CD4-positive, alpha-beta T cell treated with Interleukin-6 for 4 hours (primary cell): ENCODE measurements at places on chromosomes 3 and 15.

DNA sequence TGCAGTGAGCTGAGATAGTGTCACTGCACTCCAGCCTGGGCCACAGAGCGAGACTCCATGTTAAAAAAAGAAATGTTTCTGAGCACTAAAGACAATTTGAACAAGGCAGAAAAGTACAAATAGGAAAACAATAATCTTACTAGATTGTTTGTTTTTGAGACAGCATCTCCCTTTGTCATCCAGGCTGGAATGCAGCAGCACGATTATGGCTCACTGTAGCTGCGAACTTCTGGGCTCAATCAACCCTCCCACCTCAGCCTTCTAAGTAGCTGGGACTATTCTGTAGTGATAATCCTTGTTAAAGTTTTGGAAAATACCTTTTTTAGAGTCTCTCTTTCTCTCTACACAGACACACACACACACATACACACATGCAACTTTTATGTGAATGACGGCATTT lies 107.1 kb downstream of the LPP start:
- no peak for DNase-seq

DNA sequence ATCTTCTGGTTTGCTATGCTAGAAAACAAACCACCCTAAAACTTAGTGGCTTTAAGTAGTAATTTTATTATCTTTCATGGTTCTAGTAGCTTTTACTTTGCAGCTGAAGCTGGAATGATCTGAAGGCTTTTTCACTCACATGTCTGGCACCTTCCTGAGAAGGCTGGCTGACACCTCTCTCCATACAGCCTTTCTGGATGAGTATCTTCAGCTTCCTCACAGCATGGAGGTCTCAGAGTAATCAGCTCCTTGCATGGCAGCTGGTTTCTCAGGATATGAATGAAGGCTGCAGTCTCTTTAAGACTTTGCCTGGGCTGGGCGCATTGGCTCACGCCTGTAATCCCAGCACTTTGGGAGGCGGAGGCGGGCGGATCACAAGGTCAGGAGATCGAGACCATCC lies 50.0 kb downstream of the TNIK start:
- no peak for DNase-seq

DNA sequence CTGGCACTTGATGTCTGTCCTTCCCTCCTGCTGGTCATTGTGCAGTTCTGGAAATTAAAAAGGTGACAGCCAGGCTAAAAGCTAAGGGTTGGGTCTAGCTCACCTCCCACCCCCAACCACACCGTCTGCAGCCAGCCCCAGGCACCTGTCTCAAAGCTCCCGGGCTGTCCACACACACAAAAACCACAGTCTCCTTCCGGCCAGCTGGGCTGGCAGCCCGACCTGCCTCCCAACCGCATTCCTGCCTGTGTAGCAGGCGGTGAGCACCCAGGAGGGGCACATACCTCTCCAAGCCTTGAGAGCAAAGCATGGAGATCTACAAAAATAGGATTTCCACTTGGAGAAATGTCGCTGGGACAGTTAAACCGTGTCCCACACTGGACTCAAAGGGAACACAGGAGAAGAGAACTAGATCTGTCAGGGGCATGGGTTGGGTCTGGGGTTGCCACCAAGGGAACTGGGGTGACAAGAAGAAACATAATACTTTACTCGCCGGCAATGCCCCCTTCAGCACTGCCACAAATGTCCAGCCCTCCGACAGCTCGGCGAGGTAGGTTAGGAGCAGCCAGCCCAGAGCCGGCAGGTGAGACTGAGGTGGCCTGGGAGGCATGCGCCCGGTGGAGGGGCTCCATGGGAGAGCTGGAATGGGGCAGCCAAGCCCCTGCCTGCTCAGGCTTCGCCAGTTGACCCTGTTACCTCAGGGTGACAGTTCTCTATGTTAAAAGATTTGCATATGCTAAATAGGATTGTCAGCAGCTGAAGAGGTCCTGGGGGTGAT lies 52.2 kb downstream of the EXOG start:
- DNase-seq = no peak

GRCh38 chr3:171028779-171029232 lies 2.3 kb upstream of the SLC2A2 start:
- no peak for DNase-seq

DNA sequence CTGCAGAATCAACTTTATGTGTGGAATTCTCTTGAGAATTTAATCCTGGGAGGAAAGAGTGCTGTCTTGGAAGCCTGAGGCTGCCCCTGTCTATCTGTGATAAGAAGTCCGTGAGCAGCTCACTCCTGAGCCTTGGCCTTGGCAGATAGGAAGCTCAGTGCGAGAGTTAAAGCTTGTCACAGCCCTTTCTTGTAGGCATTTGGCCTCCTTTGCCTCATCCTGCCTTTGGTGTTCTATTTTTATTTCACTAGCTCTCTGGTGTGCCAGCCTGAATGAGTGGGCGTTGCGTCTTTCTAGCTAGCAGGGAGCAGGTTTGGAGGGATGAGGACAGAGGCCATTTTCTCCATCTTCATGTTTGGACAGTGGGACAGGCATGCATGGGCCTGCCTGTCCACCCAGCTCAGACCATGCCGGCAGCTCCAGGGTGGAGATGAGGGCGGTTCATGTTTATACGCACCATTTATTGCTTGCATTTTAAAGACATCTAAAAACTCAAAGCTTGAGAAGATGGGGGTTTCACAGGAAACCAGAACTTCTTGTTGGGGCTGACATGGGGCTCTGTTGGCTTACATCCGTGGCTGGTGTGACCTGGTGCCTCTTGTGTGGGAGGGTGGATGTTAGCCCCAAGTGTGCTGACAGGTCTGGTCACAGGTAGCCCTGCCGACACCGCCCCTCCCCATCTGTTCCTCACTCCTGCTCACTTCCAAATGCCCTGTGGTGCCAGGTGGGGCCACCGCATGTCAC lies 29.8 kb downstream of the IRAK2 start:
- DNase-seq = peak; percentile 64

DNA sequence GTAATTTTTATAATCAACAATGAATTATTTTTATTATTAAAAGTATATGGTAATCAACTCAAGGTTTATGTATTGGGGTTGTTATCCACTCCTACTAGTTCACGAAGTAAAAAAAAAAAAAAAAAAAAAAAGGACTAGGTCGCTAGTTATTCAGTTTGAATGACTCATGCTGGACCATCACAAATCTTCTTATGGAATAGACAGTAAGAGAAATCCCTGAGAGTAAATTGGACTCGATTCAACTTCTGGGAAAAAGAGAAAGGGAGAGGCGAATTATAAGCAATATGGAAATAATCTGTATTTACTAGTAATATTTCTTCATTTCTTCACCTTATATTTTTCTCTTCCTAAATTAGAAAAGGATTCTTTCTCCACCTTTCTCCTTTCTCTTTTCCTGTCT lies 2.0 kb downstream of the MYEF2 start:
- no peak for DNase-seq

- DNase-seq = no peak
Measured at GRCh38 chr3:53807117-53807810, 39.0 kb downstream of the CHDH start.

DNA sequence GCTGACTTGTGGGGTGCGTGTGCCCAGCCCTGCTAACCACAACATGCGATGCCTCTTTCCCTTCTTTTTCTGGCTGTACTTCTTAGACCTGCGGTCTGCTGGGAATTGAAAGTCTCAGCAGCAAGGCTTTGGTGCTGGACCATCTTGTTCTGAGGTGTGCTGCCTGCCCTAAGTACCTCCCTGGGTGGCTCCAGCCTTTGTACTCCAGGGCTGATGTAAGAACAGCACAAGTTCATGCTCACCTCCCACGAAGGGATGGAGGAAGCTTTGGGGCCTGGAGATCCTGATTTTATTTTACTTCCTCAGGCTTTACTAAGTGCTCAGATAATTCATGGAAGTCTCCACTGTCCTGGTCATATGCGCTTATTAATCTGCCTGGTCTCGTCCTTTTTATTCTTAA lies 28.9 kb downstream of the FAM43A start:
- DNase-seq = no peak

- DNase-seq = no peak
Measured at GRCh38 chr15:55247311-55247710, 42.3 kb downstream of the RAB27A start.

GRCh38 chr3:197425485-197426120 lies 127.2 kb upstream of the DLG1 start:
- DNase-seq = no peak

GRCh38 chr15:25089577-25089976 lies 134.8 kb downstream of the SNRPN start:
- no peak for DNase-seq

GRCh38 chr3:156379327-156379726 lies 175.6 kb downstream of the SSR3 start:
- DNase-seq = no peak

DNA sequence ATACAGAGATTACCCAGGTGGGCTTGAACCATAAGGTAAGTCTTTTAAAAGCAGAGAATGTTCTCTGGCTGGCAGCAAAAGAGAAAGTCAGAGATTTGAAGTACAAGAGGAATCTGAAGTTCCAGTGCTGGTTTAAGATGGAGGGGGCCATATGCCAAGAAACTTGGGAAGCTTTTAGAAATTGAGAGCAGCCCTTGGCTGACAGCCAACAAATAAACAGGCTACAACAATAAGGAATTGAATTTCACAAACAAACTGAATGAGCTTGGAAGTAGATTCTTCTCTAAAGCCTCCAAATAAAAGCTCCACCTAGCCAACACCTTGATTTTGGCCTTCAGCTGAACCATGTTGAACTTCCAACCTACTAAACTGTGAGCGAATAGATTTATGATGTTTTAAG lies 85.7 kb downstream of the TRIM42 start:
- no peak for DNase-seq

GRCh38 chr3:55017876-55018275 lies 90.0 kb upstream of the LRTM1 start:
- no peak for DNase-seq

- no peak for DNase-seq
Measured at GRCh38 chr3:190008432-190008831, 112.3 kb downstream of the P3H2 start.
